ENCODE measurements at places on chromosomes 7 and 10.

DNA sequence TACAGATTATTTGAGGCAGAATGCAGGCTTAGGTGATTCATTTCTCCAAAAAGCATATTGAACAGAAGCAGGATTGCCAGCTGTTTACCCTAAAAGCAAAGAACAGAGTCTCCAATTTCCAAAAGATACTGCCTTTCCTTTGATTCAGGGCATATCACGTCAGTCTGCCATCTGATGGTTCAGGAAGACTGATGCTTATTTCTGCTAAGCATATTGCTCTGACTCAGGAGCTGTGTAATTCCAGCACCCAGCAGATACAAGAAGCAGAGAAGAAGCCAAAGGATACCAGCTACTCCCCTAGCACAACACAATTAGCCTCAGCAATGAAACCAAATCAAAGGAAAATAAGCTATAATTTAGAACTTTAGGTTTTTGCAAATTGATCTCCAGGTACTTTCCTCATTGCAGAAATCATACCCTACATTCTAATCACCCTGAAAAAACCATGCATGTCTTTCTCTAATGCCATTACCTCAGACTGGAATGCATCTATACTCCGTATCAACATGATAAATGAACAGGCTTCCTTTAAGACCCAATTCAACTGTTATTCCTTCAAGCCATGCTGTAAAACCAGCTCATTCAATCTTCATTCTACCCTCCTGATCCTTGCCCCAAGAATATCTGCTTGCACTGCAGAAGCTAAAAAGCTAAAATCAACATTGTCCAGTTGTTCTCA is 55.1 kb downstream of the ABI1 start:
- DNase-seq = no peak

- no peak for DNase-seq
Observed at GRCh38 chr7:6226194-6226799, 46.1 kb downstream of the CYTH3 start.

DNA sequence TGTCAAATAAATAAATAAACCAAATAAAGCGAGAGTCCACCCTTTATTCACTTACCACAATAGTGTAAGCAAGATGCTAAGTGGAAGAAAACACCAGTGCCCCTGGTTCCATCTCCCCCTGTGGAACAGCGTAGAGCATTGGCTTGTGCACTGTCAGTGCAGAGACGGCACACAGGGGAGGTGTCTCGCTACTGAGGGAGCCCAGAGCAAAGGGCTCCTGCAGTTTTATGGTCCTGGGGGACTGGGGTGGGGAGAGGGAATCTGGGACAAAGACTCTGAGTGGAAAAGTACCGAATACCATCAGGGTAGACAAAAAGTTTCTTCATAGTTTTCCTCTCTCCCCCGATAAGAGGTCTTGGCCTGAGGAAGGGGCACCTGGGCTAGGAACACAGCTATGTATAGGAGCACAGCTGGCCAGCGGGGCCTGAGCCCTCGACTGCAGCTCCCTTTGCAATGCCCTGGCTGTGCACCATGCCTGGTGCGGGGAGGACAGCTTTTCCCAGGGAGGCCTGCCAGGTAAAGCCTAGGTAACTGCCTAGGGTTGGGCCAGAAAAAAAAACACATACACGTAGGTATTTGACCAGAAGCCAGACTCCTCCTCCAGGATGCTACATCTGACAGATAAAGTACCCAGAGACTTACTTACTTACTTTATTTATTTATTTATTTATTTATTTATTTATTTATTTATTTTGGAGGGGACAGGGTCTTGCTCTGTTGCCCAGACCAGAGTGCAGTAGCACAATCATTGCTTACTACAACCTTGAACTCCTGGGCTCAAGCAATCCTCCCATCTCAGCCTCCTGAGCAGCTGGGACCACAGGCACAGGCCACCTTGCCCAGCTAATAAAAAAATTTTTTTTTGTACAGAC is 88.8 kb upstream of the KIF5B start:
- no peak for DNase-seq

GRCh38 chr10:80945264-80945880 is 407.7 kb downstream of the SH2D4B start:
- DNase-seq = no peak

- no peak for DNase-seq
Observed at GRCh38 chr10:86165666-86166065, 200.9 kb downstream of the GRID1 start.

- DNase-seq = no peak
Observed at GRCh38 chr7:54629771-54630170, 87.6 kb downstream of the VSTM2A start.

GRCh38 chr7:86916277-86916825 is 143.1 kb downstream of the ELAPOR2 start:
- DNase-seq = no peak

DNA sequence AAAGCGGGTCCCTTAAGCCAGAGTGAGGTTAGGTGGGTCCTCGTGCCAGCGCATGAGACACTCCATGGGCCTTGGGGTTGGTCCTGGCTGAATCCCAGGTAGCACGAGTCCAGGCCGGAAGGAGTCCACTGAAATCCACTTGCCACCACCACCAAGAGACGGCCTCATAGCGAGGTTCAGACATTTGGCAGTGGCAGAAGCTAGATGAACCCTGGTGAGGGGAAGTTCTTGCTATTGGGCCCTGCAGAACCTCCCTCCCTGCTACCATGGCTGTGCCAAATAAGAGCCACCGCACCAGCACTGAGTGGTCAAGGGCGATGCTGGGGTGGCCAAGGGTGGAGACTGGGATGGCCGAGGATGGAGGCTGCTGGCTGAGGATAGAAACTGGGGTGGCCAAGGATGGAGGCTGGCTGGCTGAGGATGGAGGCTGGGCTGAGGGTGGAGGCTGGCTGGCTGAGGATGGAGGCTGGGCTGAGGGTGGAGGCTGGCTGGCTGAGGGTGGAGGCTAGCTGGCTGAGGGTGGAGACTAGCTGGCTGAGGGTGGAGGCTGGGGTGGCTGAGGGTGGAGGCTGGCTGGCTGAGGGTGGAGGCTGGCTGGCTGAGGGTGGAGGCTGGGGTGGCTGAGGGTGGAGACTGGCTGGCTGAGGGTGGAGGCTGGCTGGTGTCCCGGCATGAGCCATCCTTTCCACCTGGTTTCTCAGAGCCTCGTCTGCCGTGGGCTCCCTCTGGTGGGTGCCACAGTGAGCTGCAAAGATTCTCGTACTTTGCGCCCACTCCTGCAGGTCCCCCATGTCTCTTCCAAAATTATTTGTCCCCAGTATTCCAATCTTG is 88.2 kb downstream of the ELFN1 start:
- DNase-seq = peak; percentile 47

GRCh38 chr7:129906700-129907099 is 46.1 kb downstream of the UBE2H start:
- no peak for DNase-seq

DNA sequence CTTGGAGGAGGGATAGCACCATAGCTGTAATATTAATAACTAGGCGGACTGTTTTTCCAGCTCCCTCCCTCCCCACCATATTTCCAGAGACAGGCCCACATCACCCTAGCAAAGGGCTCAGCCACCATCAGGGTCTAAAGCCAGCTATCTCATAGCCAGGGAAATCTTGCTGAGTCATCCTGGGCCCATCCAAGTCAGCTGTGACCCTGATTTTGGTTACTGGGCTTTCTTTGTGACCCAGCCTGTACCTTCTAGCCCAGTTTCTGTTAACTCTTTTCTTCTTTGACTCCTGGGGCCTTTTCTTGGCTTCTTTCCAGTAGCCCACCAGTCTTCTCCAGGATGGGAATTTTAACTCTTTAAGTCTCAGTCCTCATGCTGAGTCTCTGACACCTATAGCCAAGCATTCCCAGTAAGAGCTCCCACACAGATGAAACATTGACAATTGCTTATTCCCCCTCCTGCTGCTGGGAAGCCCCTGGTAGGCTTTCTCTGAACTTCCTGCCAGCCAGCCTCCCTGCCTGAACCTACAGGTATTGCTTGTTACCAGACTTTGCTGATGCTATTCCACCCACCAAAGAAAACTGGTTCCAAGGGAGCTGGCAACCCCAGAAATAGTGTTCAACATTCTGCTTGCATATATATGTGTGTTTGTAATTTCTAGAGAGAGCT is 34.8 kb upstream of the ADO start:
- DNase-seq = no peak

DNA sequence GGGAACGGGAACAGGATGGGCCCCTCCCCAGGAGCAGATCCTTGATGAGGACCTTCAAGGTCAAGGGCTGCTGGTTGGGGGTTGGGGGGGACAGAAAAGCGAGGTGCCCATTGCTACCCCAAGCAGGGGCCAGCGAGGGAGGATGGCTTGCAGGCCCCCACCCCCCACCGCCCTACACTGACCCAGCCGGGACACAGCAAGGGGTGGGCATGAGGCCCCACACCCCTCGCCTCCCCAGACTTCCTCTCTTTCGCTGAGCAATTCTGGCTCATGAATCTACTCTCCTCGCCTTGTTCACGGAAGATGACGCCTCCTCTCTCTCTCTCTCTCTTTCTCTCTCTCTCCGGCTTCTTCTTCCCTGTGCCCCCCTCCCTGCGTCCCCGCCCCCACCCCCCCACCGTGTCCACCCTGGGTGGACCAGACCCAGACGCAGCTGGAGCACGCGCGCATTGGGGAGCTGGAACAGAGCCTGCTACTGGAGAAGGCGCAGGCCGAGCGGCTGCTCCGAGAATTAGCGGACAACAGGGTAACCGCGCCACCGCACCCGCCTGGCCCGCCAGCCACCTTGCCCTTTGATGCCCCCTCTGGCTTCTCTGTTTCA is 81.1 kb upstream of the GTF2IRD1 start:
- DNase-seq = peak; percentile 45

- no peak for DNase-seq
Observed at GRCh38 chr7:44143646-44144250, 2.6 kb upstream of the MYL7 start.

Measured in left cardiac atrium (tissue), 4 donors.